ENCODE measurements at places on chromosomes 5 and 9.
A peak's percentile ranks its signal among the peaks of the same experiment; 100 is the strongest.

GRCh38 chr9:136007934-136008692, 46.9 kb upstream of the UBAC1 start:
- no peak for DNase-seq

GRCh38 chr5:159849437-159850083, 66.7 kb upstream of the ADRA1B start:
- no peak for DNase-seq

DNA sequence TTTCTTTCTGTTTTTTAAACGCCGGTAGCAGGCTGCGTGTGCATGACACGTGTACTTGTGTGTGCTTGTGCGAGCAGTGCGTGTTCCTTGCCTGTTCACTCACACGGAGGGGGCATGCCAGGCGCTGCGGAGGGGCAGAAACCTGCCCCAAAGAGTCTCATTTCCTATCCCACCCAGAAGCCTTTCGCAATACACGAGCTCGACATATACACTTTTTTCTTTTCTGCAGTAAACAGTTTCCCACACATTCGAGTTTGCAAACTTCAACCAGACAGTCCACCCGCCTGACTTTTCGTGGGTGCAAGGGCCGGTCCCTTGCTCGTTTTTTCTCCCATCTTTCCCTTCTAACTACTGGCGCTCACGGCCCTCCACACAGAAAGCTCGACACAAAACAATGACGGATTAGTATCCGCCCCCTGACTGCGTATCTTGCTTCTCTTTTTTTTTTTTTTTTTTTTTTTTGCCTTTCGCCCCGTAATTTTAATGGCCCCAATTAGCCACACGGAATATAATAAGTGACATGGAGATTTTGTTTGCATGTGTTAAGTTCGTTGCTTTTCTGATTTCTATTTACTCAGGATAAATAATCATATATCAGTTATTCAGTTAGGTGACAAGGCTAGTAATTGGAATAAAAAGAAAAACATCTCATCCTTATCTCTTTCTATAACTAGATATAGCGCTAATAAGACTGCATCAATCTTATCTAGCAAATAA, 5.3 kb upstream of the OTP start:
- no peak for DNase-seq

DNA sequence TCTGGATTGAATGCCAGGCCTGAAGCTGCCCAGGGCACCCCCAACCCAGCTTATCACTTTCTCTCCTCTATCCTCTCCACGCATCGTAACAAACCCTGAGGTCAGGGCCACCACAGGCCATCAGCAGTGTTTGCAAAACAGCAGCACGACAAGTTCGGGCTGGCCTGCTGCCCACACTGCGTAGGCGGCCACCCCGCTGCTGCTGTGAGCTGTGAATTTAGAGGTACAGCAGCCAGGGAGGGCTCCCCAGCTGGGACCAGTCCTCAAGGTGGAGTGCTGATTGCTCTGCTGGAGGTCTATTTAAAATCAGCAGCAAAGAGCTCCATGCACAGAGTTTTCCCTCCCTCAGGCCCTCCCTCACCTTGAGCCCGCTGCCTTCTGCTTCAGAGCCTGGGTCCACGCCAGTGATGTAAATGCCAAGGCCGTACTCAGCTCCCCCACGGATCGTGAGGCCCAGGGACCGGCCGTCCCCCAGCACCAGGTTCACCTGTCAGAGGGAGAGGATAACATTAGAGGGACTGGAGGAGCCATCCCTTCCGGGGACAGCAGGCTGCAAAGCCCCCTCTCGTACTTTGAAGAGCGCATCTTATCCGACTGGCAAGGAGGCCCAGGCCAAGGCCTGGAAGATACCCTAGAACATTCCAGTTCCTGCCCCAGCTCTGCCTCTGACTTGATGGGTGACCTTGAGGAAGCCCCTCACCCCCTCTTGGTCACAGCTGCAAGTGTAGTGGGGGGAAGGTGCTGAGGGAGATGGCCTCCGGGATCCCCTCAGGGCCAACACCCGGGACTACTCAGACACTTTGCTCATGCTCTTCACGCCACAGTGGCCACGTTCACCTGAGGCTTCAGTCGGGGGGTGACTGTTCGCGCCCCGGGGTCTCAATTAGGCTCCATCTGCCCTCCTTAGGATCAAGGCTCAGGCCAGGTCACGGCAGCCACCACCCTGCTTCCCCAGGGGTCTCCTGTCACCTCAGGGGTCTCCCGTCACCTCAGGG, 39.1 kb downstream of the WHRN start:
- no peak for DNase-seq

GRCh38 chr5:128674837-128675446, 136.9 kb upstream of the FBN2 start:
- peak; percentile 66 for DNase-seq

- no peak for DNase-seq
Observed at GRCh38 chr9:26112724-26113123, 434.5 kb upstream of the TUSC1 start.

- peak; percentile 12 for DNase-seq
Observed at GRCh38 chr5:180390441-180391190, 37.5 kb upstream of the GFPT2 start.

- no peak for DNase-seq
Observed at GRCh38 chr5:66956439-66956838, 240.2 kb downstream of the CD180 start.

GRCh38 chr5:78509145-78509865, 139.3 kb downstream of the LHFPL2 start:
- no peak for DNase-seq

GRCh38 chr9:124840300-124840833, 12.9 kb upstream of the WDR38 start:
- DNase-seq, result peak; percentile 44

GRCh38 chr9:78971540-78971939, 600.2 kb upstream of the TLE4 start:
- no peak for DNase-seq

GRCh38 chr9:98929895-98930341, 13.8 kb upstream of the COL15A1 start:
- no peak for DNase-seq

DNA sequence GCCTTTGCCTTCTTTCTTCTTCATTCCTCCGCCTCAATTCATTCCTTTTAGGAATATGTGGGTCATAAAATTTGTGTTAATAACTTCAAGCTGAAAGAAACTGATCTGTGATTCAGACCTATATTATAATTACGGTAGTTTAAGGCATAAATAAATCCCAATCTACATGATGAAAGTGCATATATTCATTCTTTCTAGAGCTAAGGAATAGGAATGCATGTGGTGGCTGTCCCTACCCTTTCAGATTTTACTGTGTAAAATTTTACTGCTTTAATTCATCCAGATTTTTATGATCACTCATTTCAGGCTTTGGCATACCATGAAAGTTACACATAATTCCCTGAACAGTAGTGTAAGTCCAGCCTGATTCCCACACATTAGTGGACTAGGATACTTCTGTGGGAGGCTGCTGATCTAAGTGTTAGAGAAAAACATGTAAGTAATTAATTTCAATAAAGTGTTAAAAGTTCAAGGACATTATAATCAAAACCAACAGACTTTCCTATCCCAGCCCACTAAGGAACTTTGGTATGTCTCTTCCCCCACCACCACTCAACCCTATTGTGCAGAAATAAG, 83.1 kb downstream of the HINT1 start:
- DNase-seq, result no peak

DNA sequence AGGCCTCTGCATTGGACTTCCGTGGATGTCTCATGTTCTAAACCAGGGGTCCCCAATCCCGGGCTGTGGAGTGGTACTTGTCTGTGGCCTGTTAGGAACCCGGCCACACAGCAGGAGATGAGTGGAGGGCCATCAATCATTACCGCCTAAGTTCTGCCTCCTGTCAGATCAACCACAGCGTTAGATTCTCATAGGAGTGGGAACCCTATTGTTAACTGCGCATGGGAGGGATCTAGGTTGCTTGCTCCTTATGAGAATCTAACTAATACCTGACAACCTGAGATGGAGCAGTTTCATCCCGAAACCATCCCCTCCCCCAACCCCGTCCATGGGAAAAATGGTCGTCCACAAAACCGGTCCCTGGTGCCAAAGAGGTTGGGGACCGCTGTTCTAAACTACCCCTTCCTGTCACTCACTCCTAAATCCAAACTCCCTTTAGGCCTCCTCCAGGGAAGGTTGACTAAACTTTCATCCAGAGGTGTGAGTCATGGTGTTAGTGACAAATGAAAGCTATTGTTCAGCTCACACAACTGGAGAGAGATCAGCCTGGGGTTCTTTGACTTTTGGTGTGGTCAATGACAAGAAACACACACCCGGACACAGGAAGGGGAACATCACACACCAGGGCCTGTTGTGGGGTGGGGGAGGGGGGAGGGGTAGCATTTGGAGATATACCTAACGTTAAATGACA, 9.5 kb downstream of the KCNV2 start:
- DNase-seq, result no peak

GRCh38 chr9:33293782-33294181, 3.5 kb downstream of the NFX1 start:
- no peak for DNase-seq

- no peak for DNase-seq
Observed at GRCh38 chr9:97529363-97530076, 28.1 kb downstream of the TMOD1 start.

DNA sequence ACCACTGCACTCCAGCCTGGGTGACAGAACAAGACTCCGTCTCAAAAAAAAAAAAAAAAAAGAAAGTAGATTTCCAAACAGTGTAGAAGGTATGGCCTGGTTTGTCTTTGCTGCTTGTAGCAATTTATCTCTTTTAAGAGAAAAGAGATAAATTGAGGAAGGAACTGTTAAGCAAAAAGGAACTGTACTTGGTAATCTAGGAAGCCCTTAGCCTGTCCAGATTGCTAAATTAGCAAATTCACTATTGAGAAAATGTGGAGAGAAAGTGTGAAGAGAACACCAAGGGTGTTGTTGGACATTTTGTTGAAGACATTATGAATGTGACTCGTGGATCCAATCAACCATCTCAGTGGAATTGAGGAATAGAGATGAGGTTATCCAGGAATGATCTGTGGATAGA, 13.0 kb upstream of the SUSD3 start:
- DNase-seq, result no peak

- no peak for DNase-seq
Observed at GRCh38 chr9:72751541-72751940, 201.3 kb downstream of the ALDH1A1 start.

- DNase-seq, result no peak
Observed at GRCh38 chr5:60700416-60700757, 421 bp upstream of the DEPDC1B start.

- no peak for DNase-seq
Observed at GRCh38 chr5:60992871-60993270, 47.9 kb downstream of the NDUFAF2 start.

- DNase-seq, result no peak
Observed at GRCh38 chr5:38692346-38692745, 135.9 kb upstream of the LIFR start.

- no peak for DNase-seq
Observed at GRCh38 chr9:81513059-81513458, 176.3 kb downstream of the TLE1 start.

DNA sequence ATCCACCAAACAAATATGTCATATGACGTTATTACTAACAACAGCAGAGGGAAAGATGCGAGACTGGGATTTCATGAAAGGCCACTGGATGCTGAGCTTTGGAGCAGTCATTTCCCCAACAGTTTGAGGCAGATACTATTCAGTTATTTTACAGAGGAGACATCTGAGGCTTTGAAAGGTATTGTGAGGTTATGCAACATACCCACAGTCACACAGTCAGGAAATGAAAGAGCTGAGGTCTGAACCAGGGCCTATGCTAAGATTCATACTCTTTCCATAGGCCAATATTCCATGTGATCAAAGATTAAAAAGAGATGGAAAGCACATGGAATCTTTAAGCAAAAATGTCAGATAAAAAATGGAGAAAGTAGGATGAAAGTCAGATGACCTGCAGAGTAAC, 63.0 kb downstream of the LPAR1 start:
- DNase-seq, result no peak

- no peak for DNase-seq
Observed at GRCh38 chr5:146797658-146798057, 80.9 kb downstream of the PPP2R2B start.

GRCh38 chr5:84148651-84149050, 236.0 kb downstream of the EDIL3 start:
- DNase-seq, result no peak

DNA sequence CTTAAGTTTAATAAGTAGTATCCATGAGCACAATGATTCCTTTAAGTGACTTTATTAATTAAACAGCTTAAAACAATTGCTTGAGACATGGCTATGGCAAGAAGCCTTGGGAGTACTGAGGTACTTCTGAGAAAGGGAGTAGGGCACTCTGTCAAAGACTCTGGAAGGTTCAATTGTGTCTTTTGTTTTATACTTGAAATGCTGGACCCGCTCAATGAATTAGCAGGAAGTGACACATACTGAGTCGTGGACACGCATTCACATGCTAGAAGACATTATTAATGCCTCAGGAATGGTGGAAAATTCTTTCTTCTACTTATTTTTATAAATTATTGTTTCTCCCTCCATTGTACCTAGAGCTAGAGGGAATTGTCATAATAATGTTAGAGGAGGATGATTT, 347.3 kb upstream of the ZNF608 start:
- no peak for DNase-seq

DNA sequence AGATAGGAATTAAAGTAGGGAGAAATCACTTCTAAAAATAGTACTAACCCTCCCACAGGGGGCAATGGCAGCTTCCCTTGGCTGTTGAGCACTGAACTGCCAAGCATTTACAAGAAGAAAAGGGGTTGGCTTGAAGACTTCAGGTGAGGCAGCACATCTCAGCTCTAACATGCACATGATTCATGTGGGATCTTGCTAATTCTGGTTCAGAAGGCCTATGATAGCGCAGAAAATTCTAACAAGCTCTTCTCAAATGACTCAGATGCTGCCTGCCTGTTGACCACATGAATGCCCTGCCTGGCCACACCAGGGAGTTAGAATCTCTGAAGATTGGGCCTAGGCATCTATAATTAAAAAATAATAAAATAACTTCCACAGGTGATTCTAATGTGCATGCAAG, 22.6 kb downstream of the CD180 start:
- DNase-seq, result no peak

GRCh38 chr5:12488161-12488560, 583.9 kb upstream of the CTNND2 start:
- DNase-seq, result no peak

DNA sequence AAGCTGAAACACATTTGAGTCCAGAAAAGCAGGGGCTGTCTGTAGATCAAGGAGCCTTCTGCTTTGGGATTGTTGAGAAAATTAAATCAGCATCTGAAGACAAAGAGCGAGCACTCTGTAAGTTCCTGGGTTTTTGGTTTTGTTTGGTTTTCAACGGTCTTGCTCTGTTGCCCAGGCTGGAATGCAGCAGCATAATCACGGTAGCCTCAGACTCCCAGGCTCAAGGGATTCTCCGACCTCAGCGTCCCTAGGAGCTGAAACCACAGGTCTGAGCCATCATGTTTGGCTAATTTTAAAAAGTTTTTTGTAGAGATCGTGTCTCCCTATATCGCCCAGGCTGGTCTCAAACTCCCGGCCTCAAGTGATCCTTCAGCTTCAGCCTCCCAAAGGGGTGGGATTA, 266.5 kb upstream of the ADAMTS16 start:
- DNase-seq, result no peak

- DNase-seq, result no peak
Observed at GRCh38 chr5:138149530-138149929, 10.3 kb upstream of the NME5 start.

All from NAMALWA (cell line).